ENCODE measurements at places on chromosomes 6 and 20. TPM values are rescaled to one million over a fixed set of nuclear protein-coding genes. Genes with fewer than 3 reads are reported as not detected.

The DLL1 gene
- 34.7 TPM for total RNA-seq

The CNR1 gene
- total RNA-seq = 1.7 TPM

The BCAS4 gene
- 14.7 TPM for total RNA-seq

The IRF4 gene
- 53.2 TPM for total RNA-seq

The TMEM63B gene
- 12.3 TPM for total RNA-seq

The EEF1A2 gene
- total RNA-seq = 0.39 TPM

The RAET1L gene
- total RNA-seq = not detected

The GSTA3 gene
- not detected for total RNA-seq

The KCNQ5 gene
- 4.4 TPM for total RNA-seq

The SSTR4 gene
- not detected for total RNA-seq

The MYL9 gene
- 134 TPM for total RNA-seq

The BMP2 gene
- total RNA-seq = 13.9 TPM

The MUC22 gene
- not detected for total RNA-seq

The SAMD3 gene
- total RNA-seq = 13.8 TPM

The TP53TG5 gene
- total RNA-seq = not detected

The FAM83B gene
- not detected for total RNA-seq

The TRPC4AP gene
- 65.9 TPM for total RNA-seq

The CCDC170 gene
- 1.9 TPM for total RNA-seq

The SHLD1 gene
- 12.2 TPM for total RNA-seq
